ENCODE measurements at places on chromosomes 13 and 19. TPM values are rescaled to one million over a fixed set of nuclear protein-coding genes. Genes with fewer than 3 reads are reported as not detected.

TEX26 gene
- not detected for total RNA-seq

ZNF836 gene
- total RNA-seq = 2.2 TPM

AMH gene
- total RNA-seq = 0.16 TPM

ZNF835 gene
- 0.65 TPM for total RNA-seq

SLAIN1 gene
- 16.3 TPM for total RNA-seq

GARIN5A gene
- total RNA-seq = 7.4 TPM

LILRB5 gene
- not detected for total RNA-seq

MADCAM1 gene
- 0.13 TPM for total RNA-seq

NLRP5 gene
- not detected for total RNA-seq

PRODH2 gene
- not detected for total RNA-seq

UGGT2 gene
- 16.2 TPM for total RNA-seq

S1PR2 gene
- 2.8 TPM for total RNA-seq

ATP4A gene
- total RNA-seq = not detected

UHRF1 gene
- total RNA-seq = 131 TPM

SIAH3 gene
- 0.16 TPM for total RNA-seq

MATK gene
- total RNA-seq = 0.13 TPM

ERCC5 gene
- total RNA-seq = 31.8 TPM
